ENCODE measurements at places on chromosomes 5 and 9.

- DNase-seq: no peak
Observed at GRCh38 chr5:57692582-57693487, 210.2 kb upstream of the ACTBL2 start.

- DNase-seq: no peak
Observed at GRCh38 chr5:158701406-158702177, 398.1 kb downstream of the EBF1 start.

- DNase-seq: no peak
Observed at GRCh38 chr5:26791021-26791420, 247.4 kb downstream of the CDH9 start.

DNA sequence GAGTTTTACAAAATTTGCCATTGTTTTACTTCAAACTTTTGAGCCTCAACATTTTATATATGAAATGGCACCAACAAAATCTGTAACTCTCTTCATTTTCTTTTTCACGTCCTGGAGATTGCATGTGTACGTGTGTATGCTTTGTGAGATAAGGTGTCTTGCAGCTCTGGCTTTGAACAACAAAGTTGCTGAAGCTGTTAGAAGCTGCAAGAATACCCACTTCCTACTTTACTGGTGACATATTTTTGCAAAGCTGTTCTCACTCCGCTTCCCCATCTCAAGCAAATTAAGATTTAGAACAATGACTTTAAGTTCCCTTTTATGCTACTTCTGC, 41.8 kb downstream of the FYB1 start:
- DNase-seq: no peak

DNA sequence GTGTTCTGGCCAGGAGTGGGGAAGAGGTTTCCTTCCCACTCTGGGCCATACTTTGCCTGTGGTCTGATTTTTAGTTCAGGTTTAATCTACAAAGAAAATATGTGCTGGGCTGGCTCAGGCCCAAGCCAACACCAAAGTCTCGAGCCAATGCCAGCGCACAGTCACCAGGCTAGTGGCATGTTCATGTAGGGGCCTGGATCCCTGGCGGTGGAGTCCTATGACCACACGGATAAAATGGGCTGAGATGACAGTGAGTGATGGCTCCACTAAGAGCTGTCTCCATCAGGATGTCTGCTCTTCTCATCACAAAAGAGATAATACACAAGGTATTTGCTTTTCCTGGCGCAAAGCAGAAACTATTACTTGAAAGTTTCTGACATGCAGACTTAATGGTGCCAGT, 92.9 kb upstream of the PTPN3 start:
- DNase-seq: no peak

DNA sequence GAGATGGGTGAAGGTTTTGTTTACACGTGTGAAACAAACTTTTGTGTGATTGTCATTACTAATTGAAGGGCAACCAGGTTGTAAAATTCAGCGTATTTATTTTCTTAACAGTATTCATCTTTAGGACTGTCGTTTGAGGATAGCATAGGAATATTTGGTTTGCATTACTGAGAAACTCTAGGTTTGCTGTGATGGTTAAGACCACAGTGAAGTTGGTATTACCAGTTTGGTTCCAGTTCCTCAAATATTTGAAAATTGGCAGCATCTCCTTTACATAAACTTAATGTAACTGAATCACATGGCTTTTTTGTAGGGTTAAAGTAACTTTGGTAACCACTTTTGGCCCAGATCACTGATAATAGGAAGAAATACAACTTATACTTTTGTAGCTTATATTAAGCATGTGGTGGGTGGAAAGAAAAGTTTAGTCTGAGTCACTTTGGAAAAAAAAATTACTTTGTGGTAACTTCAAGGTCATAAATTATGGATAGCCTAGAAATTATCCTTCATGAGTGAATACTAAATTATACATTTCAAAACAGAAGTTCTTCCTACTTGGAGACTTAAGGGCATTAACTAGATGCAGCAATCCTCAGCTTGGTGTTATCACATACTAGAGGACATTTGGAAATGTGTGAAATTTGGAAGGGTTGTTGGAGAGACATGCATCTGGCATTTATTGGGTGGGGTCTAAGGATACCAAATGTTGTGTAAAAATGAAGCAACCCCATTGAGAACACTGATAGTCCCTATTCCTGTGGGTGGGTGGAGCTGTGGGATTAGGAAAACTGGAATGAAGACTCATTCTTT, 33.9 kb downstream of the G3BP1 start:
- no peak for DNase-seq

DNA sequence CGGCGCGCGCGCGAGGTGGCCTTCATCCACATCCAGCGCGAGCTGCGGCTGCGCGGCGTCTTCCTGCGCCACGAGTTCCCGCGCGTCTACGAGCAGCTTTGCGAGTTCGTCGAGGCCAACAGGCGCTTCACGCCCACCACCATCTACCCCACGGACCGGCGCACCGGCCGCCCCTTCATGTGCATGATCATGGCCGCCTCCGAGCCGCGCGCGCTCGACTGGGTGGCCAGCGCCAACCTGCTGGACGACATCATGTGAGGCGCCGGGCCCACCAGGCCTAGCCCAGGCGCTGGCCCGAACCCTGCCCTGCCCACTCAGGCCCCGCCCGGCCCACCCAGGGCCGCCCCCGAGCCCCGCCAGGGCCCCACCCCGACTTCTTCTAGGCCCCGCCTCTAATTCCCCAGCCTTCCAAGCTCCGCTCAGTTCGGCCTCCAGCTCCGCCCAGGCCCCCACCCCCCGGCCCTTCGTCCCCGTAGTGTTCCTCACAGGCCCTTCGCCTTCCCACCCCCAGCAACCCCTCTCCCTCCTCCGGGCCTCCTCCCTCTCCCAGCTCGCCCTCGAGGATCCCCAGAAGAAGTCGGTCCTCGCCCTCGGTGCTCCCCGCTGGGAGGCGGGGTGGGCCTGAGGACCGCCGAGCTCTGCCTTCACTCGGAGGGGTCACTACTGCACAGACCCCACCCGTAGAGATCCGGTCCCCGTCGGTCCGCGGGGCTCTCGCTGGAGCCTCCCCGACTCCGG, 2.0 kb upstream of the PHPT1 start:
- no peak for DNase-seq

- no peak for DNase-seq
Observed at GRCh38 chr5:74261421-74261820, 379.1 kb downstream of the ENC1 start.

- no peak for DNase-seq
Observed at GRCh38 chr5:62331921-62332320, 25.9 kb downstream of the KIF2A start.

GRCh38 chr5:118379470-118379869, 608.9 kb downstream of the DTWD2 start:
- DNase-seq: no peak

DNA sequence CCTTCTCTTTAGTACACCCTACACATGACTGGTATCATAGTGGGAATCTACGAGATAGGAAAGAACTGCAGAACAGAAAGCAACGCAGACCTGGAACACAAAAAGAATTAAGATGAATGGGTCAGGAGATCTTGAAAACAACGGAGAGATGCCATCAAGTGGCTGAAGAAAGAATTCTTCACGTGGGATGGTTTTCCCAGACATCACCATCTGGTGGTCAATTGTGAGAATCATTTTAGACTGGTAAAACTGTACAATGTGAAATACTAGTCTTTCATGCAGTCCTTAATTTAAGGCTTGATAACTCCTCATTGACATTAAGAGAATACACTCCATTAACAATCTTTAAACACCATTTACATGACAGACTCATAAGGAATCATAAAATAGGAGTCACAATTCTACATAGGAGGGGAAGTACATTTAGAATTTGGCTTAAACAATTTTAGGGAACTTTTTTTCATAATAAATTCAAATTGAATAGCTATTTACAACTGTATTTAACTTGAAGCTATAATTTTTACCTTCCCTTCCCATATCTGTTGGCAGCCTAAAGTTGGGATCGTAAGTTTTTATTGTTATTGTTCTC, 128.4 kb upstream of the TRPM3 start:
- DNase-seq: no peak

DNA sequence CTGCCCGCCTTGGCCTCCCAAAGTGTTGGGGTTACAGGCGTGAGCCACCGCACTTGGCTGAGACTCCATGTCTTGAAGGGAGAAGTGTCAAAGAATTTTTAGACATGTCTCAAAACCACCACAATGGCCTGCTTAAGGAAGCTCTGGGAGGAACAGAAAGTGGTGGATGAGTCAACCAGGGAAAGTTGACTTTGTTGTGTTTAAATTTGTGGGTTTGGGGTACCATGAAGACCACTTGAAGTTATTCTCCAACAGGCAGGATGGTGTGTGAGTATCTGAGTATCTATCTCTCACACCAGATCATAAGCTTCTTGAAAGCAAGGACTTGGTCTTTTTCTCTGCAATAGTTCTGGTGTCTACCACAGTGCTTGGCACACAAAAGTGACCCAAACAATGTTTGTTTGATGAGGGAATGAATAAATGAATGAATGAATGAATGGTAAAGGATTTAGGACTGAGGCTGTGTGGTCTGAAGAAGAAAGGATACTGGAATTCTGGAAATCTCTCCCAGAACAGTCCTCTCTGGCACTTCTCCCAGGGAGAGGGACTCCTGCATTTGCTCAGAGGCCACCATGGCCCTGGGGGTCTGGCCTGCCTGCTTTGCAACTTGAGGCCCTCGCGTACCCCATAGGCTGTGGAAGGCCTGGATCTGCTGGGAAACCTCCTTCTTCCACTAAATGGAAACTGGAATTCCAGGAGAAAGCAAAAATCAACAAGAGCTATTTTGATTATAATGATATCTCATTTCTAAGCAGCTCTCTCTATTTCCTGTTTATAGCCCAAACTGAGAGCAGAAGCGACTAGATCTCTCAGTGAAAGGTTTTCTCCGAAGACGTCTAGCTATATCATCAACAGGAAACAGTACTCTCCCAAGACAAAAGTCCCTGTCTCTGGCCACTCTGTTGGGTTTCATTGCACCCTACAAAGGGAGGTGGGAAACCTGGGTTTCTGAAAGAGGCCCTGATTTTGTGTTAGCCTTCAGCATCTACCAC, 187.9 kb downstream of the PALM2AKAP2 start:
- DNase-seq: no peak

- peak; percentile 77 for DNase-seq
Observed at GRCh38 chr5:98770209-98770910, 3.1 kb upstream of the RGMB start.

- no peak for DNase-seq
Observed at GRCh38 chr5:20286512-20286911, 298.5 kb upstream of the CDH18 start.

- no peak for DNase-seq
Observed at GRCh38 chr9:97512966-97513560, 11.6 kb downstream of the TMOD1 start.

DNA sequence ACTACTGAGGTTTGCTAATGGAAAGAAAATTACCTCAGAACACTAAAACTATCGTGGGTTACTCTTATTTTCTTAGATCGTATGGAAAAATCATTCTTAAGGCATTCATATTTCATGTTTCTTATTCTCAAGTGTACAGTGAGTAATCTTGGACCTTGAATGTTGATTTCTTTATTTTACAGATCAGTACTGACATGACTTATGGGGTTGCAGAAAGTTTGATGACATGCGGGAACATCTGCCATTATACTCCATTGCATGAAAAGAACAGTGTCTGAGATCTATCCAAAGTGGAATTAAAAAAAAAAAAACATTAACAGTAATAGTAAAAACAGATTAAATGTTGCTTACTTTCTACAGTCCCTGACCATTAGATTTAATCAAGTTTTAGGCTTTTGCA, 1290.2 kb upstream of the WWC1 start:
- DNase-seq: no peak

DNA sequence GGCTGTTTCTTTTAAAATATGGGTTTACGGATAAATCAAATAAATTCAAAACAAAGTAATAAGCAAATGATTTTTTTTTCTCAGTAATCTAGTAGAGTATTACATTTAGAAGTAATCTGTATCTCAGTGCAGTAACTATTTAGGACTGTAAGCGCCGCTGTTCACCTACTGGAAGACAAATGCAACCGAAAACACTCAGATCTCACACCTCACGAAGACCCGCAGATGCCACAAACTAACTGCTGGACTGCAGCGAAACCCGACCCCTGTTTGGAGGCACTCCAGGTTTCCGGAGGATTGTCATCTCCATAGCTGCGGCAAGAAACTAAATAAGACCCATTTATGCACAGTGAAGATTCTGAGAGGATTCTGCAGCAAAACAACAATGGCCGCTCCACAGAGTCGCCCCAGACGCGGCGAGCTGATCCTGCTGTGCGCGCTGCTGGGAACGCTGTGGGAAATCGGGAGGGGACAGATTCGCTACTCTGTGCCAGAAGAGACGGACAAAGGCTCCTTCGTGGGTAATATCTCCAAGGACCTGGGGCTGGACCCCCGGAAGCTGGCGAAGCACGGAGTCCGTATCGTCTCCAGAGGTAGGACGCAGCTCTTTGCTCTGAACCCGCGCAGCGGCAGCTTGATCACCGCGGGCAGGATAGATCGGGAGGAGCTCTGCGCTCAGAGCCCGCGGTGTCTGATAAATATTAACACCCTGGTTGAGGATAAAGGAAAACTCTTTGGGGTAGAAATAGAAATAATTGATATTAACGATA, at the start of gene PCDHGA8:
Gene PCDHGA8, plus strand, starts transcription at position 205 of the 770 bp plus-strand sequence. Its CDS starts 181 bp downstream, at position 386.
- DNase-seq: peak; percentile 62

- no peak for DNase-seq
Observed at GRCh38 chr5:67129768-67130167, 66.8 kb downstream of the CD180 start.

GRCh38 chr5:76705574-76705973, 10.4 kb upstream of the F2R start:
- DNase-seq: no peak

DNA sequence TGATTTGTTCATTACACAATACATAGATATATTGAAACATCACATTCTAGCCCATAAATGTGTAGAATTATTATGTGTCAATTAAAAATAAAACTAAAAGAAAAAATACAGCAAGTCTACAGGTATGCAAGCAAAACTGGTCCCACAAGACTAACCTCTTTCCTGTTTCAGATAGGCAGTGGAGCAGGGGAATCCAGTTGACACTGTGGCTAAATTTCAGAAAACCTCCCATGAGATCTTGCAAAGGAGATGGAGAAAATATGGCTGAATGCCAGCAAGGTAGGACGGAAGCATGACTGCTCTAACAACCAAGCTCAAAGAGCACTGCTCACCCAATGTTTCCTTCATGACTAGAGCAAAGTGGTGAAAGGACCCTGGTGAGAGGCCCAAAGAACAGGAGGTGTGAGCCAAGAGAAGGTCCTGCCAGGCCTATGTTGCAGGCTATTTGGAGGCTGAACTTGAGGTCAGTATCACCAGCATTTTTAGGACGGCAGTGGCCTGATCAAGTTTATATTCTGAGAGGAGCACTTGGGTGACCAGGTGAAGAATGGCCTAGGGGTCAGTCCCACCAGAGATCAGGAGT, 1.1 kb upstream of the SH3TC2 start:
- no peak for DNase-seq

- DNase-seq: no peak
Observed at GRCh38 chr9:80522465-80522864, 950.7 kb downstream of the TLE4 start.

- DNase-seq: no peak
Observed at GRCh38 chr5:12016159-12016746, 112.0 kb upstream of the CTNND2 start.

DNA sequence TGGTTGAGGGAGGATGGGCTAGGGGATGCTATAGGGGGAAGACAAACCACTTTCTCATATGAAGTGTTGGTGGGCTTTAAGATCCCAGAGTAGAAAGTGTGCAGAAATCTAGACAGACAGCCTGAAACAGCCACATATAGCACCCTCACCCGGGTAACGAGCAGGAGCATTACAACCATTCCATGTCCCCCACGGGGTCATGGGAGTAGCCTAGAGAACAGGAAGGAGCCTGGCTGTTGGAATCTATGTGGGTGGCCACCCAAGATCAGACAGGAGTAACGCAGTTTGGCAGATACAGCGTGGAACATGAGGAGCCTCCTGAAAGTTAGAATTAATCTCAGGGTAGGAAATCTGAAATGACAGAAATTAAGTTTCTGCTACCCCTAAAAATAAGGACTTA, 146.1 kb upstream of the RAI14 start:
- DNase-seq: no peak
